ENCODE measurements at places on chromosomes 1 and 21.

- no peak for DNase-seq
Observed at GRCh38 chr1:4327142-4327541, 327.3 kb upstream of the AJAP1 start.

GRCh38 chr1:7422561-7422960 is 348.5 kb upstream of the VAMP3 start:
- no peak for DNase-seq

DNA sequence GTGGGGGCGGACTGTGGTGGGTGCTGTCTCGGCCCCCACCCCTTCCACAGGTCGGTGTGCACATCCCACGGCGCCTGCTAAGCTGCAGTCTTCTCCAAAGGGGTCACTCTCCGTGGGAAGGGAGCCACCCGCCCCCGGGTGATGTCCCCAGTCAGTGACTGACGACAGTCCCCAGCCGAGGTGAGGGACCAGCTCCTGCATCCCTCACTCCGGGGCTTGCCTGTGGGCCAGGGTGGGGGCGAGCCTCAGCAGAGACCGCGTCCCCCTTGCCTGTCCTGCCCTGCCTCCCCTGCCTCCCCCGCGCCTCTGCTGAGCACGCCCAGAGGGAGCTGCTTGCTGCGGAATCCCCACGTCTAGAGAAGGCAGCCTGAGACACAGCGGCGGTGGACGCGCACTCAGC is 35.9 kb upstream of the PDE9A start:
- DNase-seq, result no peak

DNA sequence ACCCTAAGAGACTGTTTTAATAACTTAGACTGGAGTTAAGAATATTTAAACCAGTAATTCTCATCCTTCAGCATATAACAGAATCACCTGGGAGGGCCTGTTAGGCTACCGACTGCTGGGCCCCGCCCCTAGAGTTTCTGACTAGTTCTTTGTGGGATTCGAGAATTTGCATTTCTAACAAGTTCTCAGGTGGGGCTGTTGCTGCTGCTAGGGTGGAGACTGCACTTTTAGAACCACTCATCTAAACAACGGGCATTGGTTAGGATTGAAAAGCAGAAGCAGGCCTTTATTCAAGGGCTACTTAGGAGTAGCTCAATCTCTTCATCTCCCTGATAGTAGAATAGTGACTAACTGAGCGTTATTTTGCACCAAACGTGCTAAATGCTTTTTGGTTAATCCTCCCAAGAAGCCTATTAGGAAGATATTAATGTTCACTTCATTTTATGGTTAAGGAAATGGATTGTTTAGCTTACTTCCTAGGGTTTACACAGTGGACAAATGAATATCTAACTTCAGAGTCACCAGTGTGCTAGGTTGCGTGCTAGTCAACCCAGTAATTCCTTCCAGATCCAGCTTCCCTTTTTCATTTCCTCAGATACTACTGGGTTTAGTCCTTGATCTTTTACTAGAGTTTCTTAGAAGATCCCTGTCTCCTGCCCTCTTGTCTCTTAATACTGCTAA is 31.1 kb upstream of the UAP1 start:
- no peak for DNase-seq

GRCh38 chr21:42252778-42253340 is 33.9 kb downstream of the ABCG1 start:
- no peak for DNase-seq

GRCh38 chr21:43811262-43812105 is 22.1 kb downstream of the RRP1 start:
- DNase-seq, result peak; percentile 30

All from NCI-H2171 (cell line).